ENCODE measurements at places on chromosomes 1 and 21. TPM values are rescaled to one million over a fixed set of nuclear protein-coding genes. Genes with fewer than 3 reads are reported as not detected.

The CAPN8 gene
- not detected for total RNA-seq

The ELAVL4 gene
- 0.05 TPM for total RNA-seq

The C1orf226 gene
- 1.8 TPM for total RNA-seq

The DDX59 gene
- total RNA-seq = 36.7 TPM

The SELENBP1 gene
- 1.4 TPM for total RNA-seq

The LRRC38 gene
- not detected for total RNA-seq

The CDK18 gene
- total RNA-seq = 2.7 TPM

The RGS16 gene
- 0.16 TPM for total RNA-seq

The APCS gene
- not detected for total RNA-seq

The SPATA46 gene
- not detected for total RNA-seq
